Uterus (tissue), 4 donors: ENCODE measurements at places on chromosomes 3 and 15. TPM values are rescaled to one million over a fixed set of nuclear protein-coding genes. Genes with fewer than 3 reads are reported as not detected.

DNA sequence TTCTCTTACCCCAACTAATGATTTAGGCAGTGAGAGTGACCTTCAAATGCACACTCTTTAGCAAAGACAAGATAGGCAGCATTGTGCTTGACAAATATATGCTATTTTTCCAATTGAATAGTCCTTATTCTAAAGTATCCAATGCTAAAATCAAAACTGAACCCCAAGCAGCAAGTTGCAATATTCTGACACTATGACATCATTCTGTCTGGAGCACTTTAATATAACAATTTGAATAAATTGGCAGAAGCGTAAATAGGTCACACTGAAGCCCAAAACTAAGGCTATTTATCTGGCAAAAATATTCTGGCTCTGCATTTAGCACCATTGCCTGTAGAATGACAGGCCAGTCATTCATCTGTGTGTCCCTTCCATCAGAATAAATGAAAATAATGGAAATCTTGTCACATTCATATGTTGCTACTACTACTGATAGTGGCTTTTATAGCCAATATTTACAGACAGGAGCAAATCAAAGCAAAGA, 2.9 kb downstream of the CBLB start:
- no peak for DNase-seq

The SLC7A14 gene
- not detected for total RNA-seq

DNA sequence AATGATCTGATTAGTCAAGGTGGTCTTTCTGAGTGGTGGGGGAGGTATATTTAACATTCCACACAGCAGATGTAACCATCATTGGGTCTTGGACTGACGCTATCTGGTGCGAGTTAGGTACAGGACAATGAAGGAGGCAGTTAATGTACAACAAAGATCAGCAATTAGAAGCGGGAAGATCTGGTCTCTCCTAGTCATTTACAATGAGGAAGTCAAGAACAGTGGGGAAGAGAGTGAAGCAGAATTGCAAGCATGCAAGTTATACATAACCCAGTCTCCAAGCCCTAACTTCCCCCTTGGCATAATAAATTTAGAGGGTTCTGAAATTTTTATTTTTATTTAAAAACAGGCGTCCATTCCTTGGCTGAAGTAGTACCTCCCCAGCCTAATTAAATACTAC, 14.1 kb downstream of the GPD1L start:
- DNase-seq, result no peak

DNA sequence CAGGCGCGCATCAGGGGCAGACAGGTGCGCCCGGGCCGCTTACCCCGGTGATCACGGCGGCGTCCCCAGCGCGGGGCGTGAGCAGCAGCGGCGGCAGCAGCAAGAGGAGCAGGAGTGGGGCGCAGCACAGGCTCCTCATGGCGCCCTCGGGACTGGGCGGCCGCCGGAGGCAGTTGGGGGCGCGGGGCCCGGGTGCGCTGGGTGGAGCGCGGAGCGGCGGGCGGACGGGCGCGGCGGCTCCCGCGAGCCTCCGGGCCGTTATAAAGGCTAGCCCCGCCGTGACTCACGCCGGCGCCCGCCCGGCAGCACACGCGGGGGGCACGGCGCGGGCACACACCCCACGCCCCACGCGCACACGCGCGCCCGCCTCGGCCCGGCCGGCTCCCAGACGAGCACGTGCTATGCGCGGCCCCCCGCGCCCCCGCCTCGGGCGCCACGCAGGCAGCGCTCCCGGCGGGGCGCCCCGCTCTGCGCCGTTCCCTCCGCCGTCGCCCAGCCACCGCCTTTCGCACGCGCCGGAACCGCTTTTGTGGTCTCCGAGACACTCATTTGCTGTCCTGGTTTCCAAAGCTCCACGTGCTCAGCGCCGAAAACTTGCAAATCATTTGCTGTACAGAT, at the start of gene PROK2:
PROK2 (minus strand) TSS at position 235 of the 618 bp plus-strand sequence; CDS start at position 139, 96 bp downstream.
- no peak for DNase-seq

The ATP8B4 gene
- 124 TPM for total RNA-seq

GRCh38 chr15:40283615-40284300, 894 bp upstream of the ANKRD63 start:
- DNase-seq, result no peak

- DNase-seq, result no peak
These were observed 47.5 kb upstream of the AADACL2 start for GRCh38 chr3:151686257-151686656.

- DNase-seq, result peak; percentile 47
These were observed 10.4 kb upstream of the RTP1 start for GRCh38 chr3:187186801-187187421.

- no peak for DNase-seq
These were observed 396.1 kb downstream of the VGLL3 start for GRCh38 chr3:86594838-86595237.

The C2CD4A gene
- not detected for total RNA-seq

- no peak for DNase-seq
These were observed 6.2 kb downstream of the TGFBR2 start for GRCh38 chr3:30612437-30613132.

The TRH gene
- not detected for total RNA-seq

GRCh38 chr15:101480613-101481380, 8.7 kb downstream of the PCSK6 start:
- no peak for DNase-seq

The MUSTN1 gene
- total RNA-seq, result not detected
